Stimulated activated CD8-positive, alpha-beta memory T cell treated with anti-CD3 and anti-CD28 coated beads, Interleukin-15, amount 100 ng/mL, for 48 hours (primary cell): ENCODE measurements at places on chromosomes 12 and 14.

DNA sequence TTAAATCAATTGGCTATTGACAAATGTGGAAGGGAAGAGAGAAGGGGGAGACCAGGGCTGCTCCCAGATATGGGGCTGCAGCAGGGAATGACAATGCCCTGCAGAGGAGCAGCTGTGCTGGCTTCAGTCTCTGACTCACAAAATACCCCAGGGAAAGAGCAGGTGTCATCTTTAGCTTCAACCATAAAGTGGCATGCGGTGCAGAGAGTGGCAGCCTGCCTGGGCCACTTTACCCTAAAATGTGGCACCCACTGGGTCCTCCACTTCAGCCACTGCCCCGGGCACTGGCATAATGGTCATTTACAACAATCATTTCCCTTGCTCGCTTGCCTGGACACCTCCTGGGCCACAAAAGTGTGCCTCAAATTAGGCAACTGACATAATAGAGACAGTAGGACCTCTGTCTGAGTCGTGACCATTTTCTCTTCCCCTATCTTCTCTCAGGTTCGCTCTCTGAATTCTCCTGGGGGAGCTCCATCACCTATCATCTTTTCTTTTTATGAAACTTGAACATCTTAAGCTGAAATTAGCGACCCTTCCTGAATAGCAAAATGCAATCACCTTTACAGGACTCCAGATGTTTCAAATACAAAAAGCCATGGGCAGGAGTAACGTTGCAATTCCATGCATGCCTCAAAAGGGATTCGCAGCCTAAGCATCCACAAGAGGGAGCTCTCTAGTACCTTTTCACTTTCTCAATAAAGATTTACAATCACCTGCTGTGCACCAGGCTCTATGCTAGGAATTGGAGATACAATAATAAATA, 179.9 kb upstream of the ATF7IP start:
- DNase-seq, result peak; percentile 1

GRCh38 chr12:106733660-106734059, 40.8 kb upstream of the RIC8B start:
- no peak for DNase-seq

GRCh38 chr12:130815028-130815741, 23.9 kb downstream of the STX2 start:
- no peak for DNase-seq

DNA sequence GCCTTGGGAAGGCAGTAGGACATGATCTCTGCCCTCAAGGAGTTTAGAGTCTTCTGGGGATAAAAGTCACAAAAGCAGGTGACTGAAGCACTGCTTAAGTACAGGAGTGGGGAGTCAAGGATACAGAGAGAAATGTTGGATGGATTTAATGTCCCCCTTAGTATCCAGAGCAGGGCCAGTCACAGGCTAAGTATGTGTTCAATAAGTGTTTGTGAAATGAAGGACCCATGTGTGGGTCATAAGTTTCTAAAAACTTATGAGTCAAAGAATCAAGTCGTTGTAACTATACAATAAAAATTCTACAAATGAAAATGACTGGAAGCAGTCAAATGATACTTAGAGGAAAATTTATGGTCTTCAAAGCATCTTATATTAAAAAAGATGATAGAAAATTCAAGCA, 25.1 kb downstream of the KRT80 start:
- DNase-seq, result no peak

- DNase-seq, result no peak
These were observed 2.7 kb downstream of the TCTN1 start for GRCh38 chr12:110616471-110617115.

- DNase-seq, result no peak
These were observed 25.7 kb downstream of the RAB21 start for GRCh38 chr12:71780237-71780822.

DNA sequence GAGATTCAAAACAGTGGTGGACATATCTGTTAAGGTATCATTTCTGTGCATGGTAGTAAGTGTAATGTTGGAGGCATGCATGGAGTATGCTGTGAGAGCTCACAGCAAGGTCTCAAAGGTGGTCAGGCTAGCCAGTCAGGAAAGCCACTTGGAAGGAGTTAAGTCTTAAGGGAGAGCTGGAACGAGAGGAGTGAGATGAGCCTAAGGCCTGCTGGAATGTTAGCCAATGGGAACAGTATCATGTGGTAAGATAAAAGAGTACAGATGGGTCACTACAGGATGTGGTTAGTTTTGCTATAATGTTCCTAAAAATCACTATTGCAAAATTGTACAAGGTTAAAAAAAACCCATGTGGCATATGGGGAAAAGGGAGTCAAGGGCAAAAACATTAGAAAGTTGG, 311.7 kb upstream of the E2F7 start:
- no peak for DNase-seq

- no peak for DNase-seq
These were observed 60.7 kb downstream of the CLMN start for GRCh38 chr14:95258754-95259593.

DNA sequence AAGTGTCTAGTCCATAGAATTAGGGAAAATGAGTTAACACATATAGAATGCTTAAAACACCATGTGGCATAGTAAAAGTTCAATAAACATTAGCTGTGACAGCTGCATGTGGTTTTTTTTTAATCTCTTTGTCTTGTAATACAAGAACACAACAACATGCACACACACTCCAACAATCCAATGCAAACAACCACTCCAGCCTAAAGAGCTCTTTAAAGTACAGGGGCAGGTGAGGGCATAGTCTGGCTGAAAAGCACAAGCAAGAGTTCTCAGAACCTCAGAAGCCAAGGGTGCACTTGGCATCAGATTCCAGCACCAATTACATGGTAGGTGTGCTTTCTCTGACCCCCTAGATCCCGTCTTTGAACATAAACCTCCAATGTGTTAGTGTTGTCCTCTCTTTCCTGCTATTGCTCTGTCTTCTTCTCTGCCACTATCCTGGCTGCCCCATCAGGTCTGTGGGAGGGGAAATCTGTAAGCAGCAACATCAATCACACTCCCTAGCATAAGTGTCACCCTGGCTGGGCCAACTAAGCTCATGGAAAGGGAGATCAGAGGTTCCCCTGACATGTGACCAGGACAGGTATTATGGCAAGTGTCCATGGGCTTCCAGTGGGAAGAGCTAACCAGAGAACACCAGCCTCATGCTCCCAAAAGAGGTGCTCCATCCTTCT, 91.0 kb downstream of the SLC8A3 start:
- DNase-seq, result no peak

- DNase-seq, result no peak
These were observed 53.2 kb downstream of the AMN start for GRCh38 chr14:102975662-102976061.

DNA sequence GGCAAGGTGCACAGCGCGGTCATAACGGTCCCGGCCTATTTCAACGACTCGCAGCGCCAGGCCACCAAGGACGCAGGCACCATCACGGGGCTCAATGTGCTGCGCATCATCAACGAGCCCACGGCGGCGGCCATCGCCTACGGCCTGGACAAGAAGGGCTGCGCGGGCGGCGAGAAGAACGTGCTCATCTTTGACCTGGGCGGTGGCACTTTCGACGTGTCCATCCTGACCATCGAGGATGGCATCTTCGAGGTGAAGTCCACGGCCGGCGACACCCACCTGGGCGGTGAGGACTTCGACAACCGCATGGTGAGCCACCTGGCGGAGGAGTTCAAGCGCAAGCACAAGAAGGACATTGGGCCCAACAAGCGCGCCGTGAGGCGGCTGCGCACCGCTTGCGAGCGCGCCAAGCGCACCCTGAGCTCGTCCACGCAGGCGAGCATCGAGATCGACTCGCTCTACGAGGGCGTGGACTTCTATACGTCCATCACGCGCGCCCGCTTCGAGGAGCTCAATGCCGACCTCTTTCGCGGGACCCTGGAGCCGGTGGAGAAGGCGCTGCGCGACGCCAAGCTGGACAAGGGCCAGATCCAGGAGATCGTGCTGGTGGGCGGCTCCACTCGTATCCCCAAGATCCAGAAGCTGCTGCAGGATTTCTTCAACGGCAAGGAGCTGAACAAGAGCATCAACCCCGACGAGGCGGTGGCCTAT, 875 bp downstream of the HSPA2 start:
- DNase-seq, result no peak

- no peak for DNase-seq
These were observed 181.9 kb downstream of the PAH start for GRCh38 chr12:102735104-102735503.

- no peak for DNase-seq
These were observed 1.1 kb downstream of the CD63 start for GRCh38 chr12:55727643-55728185.
